ENCODE measurements at places on chromosomes 4 and X. TPM values are rescaled to one million over a fixed set of nuclear protein-coding genes. Genes with fewer than 3 reads are reported as not detected.

DNA sequence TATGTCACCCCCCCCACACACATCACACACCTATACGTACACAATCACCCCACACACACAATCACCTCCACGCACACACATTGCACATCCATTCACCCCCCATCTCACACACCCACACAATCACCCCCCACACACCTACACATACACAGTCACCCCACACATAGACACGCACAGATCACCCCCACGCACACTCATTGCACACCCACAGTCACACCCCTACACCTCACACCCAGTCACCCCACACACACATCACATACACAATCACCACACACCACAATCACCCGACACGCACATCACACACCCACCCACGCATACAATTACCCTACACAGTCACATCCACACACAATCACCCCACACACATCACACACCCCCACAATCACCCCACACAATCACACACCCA is 15.9 kb upstream of the TADA2B start:
- no peak for DNase-seq

KIT gene
- not detected for total RNA-seq

DNA sequence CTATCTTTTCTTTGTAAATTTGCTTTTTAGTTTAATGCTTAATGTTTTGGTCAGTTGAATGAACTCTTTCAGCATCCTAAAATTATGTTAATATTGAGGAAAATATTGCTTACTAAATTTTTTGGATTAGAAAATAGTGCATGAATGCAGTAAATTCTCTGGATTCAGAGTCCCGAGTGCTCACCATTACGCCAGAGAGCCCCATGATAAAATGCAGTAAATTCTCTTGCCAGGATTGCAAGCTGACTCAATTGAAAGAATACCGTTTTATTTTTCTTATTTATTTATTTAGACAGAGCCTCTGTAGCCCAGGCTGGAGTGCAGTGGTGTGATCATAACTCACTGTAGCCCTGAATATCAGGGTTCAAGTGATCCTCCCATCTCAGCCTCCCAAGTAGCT is 60.9 kb upstream of the ENPEP start:
- DNase-seq: no peak

DNA sequence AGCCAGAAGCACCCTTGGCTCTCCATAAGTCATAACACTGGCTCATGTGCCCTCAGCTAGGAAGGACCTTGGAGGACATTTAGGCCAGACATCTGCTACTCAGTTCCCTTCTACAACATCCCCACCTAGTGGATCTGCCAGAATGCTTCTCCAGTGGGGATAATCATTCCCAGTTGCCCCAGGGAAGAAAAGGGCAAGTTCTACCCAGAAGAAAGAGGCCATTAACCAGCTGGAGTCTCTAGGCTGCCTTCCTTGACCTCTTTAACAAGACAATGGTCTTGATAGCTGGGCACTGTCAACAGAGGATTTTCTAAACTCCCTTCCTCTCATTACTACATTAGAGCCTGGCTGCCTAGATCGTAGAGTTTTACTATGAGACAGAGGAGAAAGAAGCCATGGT is 42.0 kb downstream of the LGI2 start:
- no peak for DNase-seq

IL21 gene
- total RNA-seq: not detected

GRCh38 chr4:79078339-79078738 is 139.1 kb upstream of the PAQR3 start:
- DNase-seq: no peak
